ENCODE measurements at places on chromosomes 7 and 10.
A peak's percentile ranks its signal among the peaks of the same experiment; 100 is the strongest.

GRCh38 chr10:34109495-34109894 lies 705.6 kb downstream of the PARD3 start:
- DNase-seq = no peak

DNA sequence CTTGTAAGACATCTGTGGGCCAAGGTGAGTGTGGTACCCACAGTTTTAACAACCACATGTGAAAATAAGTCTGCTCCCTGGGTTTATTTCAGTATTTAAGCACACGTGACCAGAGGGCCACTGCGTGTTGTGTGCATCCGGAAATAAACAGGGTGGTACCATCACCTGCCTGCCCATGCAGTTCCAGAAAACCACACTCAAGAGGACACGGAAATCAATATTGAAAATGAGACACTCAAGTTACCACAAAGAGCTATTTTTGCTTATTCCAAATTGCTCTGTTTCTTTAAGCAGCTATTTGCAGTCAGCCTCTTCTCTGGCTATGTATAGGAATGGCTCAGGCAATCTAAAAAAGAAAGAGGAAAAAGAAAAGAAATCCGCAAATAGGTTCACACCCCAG lies 71.8 kb upstream of the LOXL4 start:
- DNase-seq = no peak

DNA sequence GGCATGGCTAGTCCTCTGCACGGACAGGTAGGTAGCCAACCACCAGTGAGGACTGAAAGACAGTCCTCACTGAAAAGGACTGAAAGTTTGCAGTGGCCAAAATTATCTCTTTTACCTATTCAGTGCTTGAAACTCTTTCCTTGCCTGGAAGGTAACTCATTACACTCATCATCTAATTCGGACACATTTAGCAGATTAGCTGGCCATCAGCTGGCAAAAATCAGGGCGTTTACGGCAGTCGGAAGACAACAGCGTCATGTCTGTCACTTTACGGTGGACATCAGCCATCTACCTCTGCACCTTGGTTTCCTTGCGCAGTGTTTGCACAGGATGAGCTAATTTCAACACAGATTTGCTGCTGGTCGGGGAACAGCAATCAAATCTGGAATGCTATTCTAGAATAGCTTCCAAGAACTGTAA lies 740 bp downstream of the ANXA7 start:
- DNase-seq = peak; percentile 9

- no peak for DNase-seq
These were observed 19.0 kb upstream of the COMTD1 start for GRCh38 chr10:75254739-75255138.

- DNase-seq = no peak
These were observed 121.0 kb downstream of the SORBS1 start for GRCh38 chr10:95440038-95440725.

DNA sequence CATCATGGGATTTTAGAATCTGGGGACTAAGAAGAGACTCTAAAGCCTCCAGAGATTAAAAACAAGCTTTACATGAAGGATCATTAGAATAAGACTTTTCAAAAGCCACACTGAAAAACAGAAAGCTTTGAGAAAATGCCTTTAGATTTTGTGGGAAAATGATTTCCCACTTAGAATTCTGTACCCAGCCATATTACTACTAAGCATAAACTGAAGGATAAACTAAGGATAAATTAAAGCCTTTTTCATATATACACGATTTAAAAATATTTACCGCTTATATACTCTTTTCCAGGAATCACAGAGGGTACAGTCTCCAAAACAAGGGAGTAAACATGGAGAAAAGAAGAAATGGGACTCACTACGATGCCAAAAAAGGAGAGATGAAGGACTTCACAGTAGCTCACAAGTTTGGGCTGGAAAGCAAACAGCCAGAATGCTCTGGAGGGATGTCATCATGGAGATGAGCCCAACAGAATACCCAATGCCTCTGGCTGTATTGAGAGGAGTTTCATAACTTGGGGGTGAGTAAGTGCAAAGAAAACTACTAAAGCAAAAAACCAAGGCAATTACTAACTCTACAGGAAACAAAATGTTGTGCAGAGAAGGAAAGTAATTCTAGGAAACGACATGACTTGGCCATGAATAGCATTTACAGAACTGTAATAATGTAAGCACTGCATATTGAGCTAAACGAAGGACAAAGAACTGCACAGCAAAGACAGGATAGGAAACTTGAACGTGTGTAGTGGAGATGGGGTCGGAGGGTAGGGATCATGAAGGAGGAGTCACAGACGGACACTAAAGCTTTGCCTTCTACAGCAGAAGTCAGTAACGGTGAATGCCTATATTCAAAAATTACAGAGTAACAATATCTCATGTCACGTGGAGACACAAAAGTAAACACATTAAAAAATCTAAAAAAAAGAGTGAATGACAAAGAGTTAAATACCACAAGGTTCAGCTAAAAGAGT lies 61.4 kb upstream of the ASAH2 start:
- DNase-seq = no peak

DNA sequence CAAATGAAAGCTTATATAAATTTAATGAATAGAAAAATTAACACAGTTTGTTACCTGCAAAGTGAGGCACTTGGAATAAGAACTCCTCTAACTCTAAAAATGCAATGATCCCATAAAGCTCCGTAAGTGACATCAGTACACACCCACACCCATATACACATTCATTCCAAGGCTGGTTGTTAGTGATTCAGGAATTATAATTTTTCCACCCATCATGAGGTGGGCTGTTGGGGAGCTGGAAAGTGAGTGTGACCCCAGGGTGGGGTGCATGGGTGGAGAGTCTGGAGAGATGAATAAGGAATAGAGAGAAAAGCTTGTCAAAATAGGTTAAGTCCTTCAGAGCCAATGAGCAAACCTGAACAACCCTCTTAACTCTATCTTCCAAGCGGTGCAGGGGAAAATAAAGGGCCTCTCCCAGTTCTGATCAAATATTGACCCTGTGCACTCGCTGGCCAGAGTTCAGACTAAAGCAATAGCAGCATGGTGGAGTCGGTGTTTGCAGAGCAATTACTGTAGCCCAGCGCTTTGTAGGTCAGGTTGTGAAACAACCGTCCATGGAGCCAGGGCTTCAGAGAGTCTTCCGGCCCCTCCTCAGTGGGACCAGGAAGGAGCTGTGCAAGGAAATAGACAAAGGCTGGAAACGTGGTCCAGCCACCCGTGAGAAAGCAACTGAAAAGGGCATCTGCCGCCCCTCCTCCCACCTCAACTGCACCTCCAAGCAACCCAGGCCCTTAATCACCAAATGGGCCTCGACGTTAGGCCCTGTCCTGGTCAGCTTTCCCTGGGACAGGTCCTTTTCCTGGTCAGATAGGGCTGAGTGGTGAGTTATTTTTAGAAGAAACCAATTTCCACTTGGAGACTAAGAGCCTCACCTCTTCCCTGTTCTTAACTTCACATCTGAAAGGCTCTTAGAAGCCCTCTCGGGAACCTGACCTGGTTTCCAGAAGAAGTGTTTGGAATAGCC lies 61.2 kb downstream of the SH3PXD2A start:
- DNase-seq = no peak

GRCh38 chr7:27168265-27168947 lies 3.1 kb upstream of the HOXA9 start:
- no peak for DNase-seq

DNA sequence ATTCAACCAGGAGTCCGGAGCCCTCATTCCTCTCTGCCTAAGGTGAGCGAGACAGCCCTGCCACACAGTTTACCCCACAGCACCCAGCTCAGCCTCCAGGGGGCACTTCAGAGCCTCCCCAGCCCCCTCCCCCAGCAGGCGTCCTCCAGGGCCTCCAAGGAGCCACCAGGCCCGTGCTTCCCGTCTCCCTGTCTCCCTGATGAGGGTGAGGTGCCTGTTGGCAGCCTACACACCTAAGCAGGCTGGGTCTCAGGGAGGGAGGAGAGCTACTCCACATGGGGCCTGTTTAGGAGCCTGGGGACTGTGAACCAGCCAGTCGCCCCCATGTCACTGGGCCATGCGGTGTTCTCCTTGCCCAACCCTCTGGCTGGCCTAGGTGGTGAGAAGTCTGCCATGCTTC lies 28.9 kb upstream of the TRIM8 start:
- DNase-seq = no peak

DNA sequence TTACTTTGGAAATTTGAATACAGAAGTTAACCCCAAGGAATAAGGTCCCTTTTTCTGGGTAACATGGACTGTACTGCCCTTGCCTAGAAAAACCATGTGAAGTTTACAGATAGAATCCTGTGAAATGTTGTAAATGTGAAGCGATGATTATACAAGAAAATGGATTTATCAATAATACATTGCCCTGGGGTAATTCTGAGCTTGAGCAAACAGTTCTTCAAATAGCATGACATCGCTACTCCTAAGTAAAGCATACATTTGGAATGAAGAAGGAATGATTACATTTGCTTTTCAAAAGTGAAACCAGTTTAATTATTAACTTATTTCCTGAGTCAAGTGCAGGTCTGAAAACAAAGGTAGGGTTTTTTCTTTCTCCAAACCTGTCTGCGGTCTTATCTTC lies 43.3 kb upstream of the FZD8 start:
- DNase-seq = no peak

- no peak for DNase-seq
These were observed 139.1 kb downstream of the ARHGAP12 start for GRCh38 chr10:31789555-31789954.

- DNase-seq = no peak
These were observed 517.4 kb downstream of the CCSER2 start for GRCh38 chr10:84845628-84846261.

GRCh38 chr10:128863823-128864405 lies 603.1 kb upstream of the MGMT start:
- DNase-seq = no peak

- peak; percentile 82 for DNase-seq
These were observed 21.8 kb downstream of the STAM start for GRCh38 chr10:17665747-17666146.

DNA sequence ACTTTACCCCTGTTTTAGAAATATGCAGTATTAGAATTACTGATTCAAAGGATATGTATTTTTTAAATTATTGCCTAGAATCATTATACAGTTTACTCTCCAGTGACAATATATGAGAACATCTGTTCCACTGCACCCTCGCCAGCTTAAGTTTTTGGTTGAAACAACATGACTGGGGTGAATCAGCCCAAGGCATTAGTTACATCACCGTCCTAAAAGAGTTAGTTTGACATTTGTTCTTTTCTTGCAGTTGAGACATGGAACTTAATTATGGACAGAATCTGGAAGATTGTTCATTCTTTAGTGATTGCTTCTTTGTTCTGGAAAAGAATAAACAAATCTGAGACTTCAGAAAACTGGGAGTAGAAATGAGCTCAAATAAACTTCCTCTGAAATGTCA lies 167.3 kb upstream of the DKK1 start:
- no peak for DNase-seq

DNA sequence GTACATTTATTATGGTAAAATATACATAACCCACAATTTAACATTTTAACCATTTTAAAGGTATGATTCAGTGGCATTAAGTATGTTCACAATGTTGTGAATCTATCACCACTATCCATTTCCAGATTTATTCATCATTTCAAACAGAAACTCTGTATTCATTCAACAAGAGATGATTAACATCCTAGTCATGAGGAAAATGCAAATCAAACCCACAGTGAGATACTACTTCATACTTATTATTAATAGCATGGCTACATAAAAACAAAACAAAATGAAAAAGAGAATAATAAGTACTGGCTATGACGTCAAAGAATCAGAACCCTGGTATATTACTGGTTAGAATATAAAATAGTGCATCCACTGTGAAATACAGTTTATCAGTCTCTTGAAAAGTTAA lies 386.6 kb upstream of the POM121L12 start:
- no peak for DNase-seq

GRCh38 chr7:12234334-12234865 lies 23.3 kb downstream of the TMEM106B start:
- DNase-seq = no peak

- no peak for DNase-seq
These were observed 50.6 kb upstream of the ZC3HAV1 start for GRCh38 chr7:139159900-139160675.

- DNase-seq = no peak
These were observed 58.9 kb downstream of the CLRN3 start for GRCh38 chr10:127833804-127834203.

DNA sequence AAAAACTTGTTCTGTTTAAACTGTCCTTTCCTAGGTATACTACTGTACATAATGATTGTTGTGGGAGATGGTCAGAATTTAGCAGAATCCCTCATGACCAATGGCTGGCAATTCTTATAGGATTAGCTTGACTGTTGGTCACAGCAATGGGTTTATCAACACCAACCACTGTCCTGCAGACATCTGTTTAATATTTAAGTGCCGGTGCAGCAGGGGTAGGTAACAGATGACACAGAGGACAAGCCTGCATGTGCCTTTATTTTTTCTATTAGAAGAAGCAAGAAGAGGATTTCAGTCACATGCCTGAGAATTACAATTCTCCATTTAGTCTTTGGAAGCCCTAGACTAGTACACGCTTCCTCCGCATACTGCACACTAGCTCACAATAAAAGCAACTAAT lies 48.4 kb downstream of the CCDC6 start:
- no peak for DNase-seq

Data from globus pallidus (tissue), 1 donor.